ENCODE measurements at places on chromosomes 11 and 22. TPM values are rescaled to one million over a fixed set of nuclear protein-coding genes. Genes with fewer than 3 reads are reported as not detected.

Gene JAML
- total RNA-seq: not detected

Gene OR8A1
- not detected for total RNA-seq

Gene PDGFB
- total RNA-seq: 3.1 TPM

Gene CLNS1A
- 144 TPM for total RNA-seq

Gene OR51I1
- not detected for total RNA-seq

Gene TSPO
- 142 TPM for total RNA-seq

Gene NLRP14
- not detected for total RNA-seq

Measured in A549 treated with AZD2906 at 1 μM for 4 hours (cell line).